Activated CD8-positive, alpha-beta T cell treated with anti-CD3 and anti-CD28 coated beads, Interleukin-2, amount 10 ng/mL, durations not matched to agents 7 days and 5 days (primary cell): ENCODE measurements at places on chromosomes 3 and 15. TPM values are rescaled to one million over a fixed set of nuclear protein-coding genes. Genes with fewer than 3 reads are reported as not detected.

Gene AGBL1
- total RNA-seq, result not detected

Gene ALG1L2
- total RNA-seq, result 0.78 TPM

Gene PAQR5
- total RNA-seq, result not detected

Gene EPHB3
- 0.11 TPM for total RNA-seq

Gene TMIE
- not detected for total RNA-seq

Gene PEX11A
- 1.4 TPM for total RNA-seq

Gene REC114
- not detected for total RNA-seq

Gene SPESP1
- total RNA-seq, result not detected

Gene ASB14
- not detected for total RNA-seq

Gene ZMAT3
- 17.1 TPM for total RNA-seq

Gene SLC22A14
- total RNA-seq, result not detected

Gene SQOR
- 79.6 TPM for total RNA-seq

Gene GRAMD2A
- total RNA-seq, result not detected

Gene RABL3
- total RNA-seq, result 25.5 TPM

Gene TRAT1
- 54.5 TPM for total RNA-seq

Gene TRIP4
- 23.0 TPM for total RNA-seq

Gene FHIT
- 4.8 TPM for total RNA-seq

Gene TEX55
- total RNA-seq, result not detected

Gene SLC9C1
- not detected for total RNA-seq

Gene ACAA1
- total RNA-seq, result 104 TPM

Gene TTLL13
- 1.3 TPM for total RNA-seq

Gene PRKCD
- 19.5 TPM for total RNA-seq

Gene ATP13A5
- not detected for total RNA-seq

Gene ITPR1
- total RNA-seq, result 57.3 TPM

Gene NOX5
- total RNA-seq, result not detected

Gene ALAS1
- total RNA-seq, result 60.8 TPM

Gene GOLGA8M
- 7.1 TPM for total RNA-seq

Gene HTR3E
- total RNA-seq, result not detected

Gene ISLR2
- not detected for total RNA-seq

Gene CSPG5
- 0.42 TPM for total RNA-seq

Gene CLSTN2
- not detected for total RNA-seq
